Stimulated activated CD8-positive, alpha-beta memory T cell treated with anti-CD3 and anti-CD28 coated beads, Interleukin-12 subunit alpha, Interleukin-12 subunit beta, amount 100 ng/mL, for 1 hour (primary cell): ENCODE measurements at places on chromosomes 4 and X.

DNA sequence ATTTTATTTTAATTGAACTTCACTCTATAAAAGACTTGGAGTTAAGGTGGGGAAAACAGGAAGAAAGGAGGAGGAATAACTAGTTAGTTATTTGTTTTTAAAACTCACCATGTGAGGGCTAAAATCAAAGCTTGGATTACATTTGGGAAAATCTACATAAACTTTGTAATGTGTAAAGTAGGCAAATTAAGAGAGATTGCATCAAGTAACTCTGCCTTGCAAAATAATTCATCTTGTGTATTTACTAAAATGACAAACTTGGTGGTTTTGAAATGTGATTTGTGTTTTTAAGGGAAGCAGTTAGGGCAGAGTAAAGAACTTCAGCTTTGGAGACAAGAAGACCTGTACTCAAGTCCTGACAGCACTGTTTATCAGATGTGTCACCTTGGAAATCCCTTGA lies 43.3 kb upstream of the RASSF6 start:
- DNase-seq = no peak

DNA sequence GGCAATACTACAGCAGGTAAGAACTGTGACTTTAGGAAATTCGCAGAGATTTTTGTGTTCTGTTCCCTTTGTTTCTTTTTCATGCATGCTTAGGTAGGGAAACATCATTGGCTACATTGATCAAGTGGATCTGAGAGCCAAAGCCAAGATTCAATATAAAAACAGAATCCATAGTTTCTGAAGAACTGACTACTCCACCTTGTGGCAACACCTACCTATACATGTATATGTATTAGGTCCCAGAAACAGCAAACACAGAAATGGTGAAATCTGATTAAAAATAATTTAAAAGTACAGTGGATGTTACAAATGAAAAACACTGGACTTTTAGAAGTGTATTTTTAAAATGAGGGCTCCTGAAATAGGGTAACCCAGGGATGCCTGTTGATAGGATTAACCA lies 322.6 kb upstream of the MAOA start:
- no peak for DNase-seq

DNA sequence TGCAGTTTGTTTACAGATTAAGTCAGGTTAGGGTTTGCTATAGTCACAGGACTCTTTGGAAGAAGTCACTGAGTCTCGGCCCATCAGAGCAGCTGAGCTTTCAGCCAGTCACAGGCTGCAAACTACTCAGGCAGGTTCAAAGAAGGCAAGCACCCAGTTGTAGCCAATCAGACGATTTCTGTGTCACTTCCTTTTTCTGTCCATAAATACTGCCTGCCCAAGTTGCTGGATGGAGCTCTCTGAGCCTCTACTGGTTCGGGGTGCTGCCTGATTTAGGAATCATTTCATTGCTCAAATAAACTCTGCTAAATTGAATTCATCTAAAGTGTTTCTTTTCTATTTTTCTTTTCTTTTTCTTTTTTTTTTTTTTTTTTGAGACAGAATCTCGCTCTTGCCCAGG lies 7.3 kb upstream of the SH3BP2 start:
- no peak for DNase-seq

DNA sequence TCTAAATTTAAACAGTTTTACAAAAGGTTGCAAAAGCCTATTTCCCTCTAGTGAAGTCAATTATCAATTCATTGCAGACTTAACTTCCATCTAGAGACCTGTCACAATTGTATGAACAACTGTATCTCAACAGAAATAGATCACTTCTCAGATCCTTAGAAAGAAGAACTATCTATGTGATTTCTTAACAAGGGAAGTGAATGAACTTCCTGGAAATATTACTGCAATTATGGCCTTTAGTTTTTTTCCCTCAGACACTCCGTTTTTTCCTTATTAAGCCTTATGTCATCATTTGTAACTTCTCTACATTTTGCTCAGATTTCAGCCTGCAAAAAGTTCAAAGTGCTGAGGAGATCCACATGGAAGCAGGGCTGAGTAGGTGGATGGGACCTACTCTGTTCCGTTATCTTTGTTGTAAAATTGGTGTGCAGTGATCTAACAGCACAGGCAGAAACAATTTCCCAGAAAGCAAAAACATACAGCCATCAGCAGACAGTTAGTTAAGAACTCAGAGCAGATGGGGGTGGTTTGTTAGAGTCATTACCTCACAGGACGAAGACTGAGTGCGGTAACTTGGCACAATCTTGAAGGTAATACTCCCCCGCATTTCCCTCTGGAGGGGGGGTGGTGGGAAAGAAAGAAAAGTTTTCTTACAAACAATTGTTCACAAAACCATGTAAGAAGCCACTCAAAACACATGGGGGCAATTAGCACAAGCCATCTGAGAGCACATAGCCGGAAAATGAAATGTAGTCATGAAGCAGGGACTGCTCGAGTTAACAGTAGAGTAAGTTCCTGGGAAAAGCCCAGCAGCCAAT lies 112.3 kb downstream of the NYX start:
- DNase-seq = no peak

DNA sequence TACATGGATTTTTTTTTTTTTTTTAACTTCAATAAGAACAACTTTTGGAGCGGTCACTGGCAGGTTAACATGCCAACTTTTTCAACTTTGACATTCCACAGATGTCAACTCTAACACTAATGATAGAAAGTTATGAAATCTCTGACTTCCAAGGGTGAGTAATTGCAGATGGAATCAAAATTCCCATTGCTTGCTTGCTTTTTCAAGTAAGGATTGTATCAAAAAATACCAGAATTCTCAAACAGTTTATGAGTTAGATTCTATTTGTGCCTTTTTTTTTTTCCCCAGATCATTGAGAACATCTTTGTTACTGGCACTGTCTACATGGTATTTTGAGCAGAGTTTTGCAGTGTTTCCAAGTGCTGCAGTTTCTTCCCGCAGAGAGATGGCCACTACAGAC lies 50.3 kb upstream of the OTUD4 start:
- DNase-seq = no peak

GRCh38 chr4:167339781-167340180 lies 105.5 kb upstream of the SPOCK3 start:
- DNase-seq = no peak

GRCh38 chrX:20829665-20830491 lies 544.3 kb upstream of the CNKSR2 start:
- DNase-seq = no peak

DNA sequence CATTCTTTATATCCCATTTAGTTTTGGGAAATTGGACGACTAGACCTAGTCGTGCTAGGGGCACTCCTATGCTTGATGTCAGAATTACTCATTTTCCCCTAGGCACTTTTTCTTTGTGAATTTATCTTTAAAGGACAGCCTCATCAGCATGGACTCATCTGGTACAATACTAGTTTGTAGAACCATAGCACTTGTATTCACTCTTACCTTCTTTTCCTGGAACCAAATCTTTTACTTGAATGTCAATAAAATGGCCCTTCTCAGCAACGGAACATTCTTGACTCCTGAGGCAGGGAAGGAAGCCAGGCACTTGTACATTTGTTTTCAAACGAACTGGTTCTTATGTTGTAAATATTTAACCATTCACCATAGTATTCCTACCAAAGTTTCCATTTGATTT lies 187.1 kb downstream of the SHROOM3 start:
- no peak for DNase-seq

- no peak for DNase-seq
Measured at GRCh38 chr4:113687067-113687718, 74.3 kb downstream of the CAMK2D start.

- DNase-seq = no peak
Measured at GRCh38 chr4:76074468-76074867, at the start of gene ART3. TSS of gene ART3 (plus strand) at chr4:76074709. CDS start at chr4:76075890, 1,181 bp downstream.

DNA sequence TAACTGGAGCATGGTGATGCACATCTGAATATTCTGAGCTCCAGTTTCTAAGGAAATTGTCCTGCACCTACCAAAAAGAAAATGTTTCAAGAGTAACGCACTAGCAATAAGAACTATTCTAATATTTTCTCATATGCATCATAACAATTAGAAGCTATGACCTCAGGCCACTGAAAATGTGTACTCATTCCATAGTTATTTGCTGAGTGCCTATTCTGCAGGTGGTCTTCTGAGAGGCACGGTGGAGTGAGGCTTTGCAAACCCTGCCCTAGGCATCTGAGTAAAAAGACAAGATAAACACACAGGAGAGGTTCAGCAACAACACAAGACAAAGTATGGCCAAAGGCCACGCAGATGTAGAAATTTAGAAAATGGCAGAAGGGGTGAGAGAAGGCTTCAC lies 23.7 kb downstream of the SLC10A6 start:
- DNase-seq = no peak

GRCh38 chrX:13815664-13816063 lies 1.2 kb downstream of the GPM6B start:
- DNase-seq = no peak

DNA sequence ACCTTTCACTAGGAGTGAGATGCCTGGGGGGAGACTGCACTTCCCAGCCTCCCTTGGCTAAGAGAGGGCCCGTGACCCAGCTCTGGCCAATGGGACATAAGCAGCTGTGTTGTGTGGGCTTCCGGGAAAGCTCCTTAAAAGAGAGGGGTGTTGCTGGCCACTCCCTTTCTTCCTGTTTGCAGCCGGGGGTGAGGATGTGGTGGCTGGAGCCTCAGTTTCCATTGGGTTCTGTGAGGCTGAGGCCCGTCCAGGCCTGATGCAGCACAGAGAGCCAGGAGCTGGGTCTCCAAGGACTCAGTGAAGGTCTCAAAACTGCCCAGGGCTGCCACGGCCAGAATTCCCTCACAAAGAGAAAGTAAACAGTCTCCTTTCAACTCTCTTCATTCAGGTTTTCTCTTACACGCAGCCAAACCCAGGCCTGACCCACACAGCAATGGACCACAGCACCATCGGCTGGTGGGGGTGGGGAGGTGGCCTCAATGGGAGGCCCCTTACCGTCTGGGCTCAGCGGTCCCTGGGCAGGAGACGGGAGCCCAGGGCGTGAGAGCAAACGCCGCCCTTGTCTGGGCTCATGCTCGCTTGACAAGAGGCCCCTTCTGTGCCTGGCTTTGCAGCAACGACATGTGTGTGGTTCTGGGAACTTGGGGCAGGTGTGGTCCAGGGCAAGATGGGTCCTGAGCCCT lies 6.6 kb downstream of the NKX1-1 start:
- DNase-seq = no peak

GRCh38 chrX:29419774-29420553 lies 795.4 kb upstream of the MAGEB2 start:
- DNase-seq = no peak

- no peak for DNase-seq
Measured at GRCh38 chr4:7805533-7806337, 133.9 kb downstream of the AFAP1 start.

DNA sequence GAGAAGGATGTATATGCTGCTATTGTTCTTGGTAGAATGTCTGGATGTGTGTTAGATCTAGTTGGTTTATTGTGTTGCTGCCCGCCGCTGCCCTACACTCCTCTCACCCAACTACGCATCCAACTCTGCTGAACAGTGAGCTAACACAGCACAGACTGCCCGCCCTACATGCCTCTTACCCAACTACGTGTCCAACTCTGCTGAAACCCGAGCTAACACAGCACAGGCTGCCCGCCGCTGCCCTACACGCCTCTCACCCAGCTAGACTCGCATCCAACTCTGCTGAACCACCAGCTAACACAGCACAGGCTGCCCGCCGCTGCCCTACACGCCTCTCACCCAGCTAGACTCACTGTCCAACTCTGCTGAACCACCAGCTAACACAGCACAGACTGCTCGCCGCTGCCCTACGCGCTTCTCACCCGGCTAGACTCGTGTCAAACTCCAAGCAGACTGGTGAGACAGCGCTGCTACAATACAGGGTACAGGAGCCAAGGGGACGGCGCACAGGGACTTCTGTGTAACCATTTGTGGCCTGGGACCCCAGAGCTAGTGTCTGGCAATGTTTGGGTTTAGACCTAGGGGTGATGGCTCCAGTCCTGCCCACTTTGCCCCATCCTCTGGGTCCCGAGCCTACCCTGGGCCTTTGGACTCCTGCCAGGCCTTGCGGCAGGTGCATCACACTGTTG lies 11.6 kb upstream of the CTBP1 start:
- DNase-seq = no peak

GRCh38 chr4:97457253-97457652 lies 686.0 kb downstream of the STPG2 start:
- no peak for DNase-seq

DNA sequence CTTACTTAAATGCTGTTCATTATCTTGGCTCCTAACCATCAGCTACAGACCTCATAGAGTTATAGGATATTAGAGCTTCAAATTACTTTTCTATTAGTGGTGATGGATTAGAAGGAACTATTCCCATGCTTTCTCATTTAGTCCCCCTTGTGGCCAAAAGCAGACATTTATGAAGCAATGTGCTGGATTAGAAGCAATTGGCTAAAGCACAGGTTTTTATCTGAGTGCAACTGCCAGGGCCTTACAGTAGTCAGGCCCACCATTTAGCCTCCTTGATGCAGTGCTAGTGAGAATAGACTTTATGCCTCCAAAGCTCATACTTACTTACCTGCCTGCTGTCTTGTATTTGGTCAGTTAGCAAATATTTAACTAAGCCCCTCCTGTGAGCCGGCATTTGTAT lies 93.0 kb downstream of the TSPAN7 start:
- DNase-seq = no peak

- no peak for DNase-seq
Measured at GRCh38 chrX:134677332-134677731, 19.1 kb upstream of the PLAC1 start.

- DNase-seq = no peak
Measured at GRCh38 chr4:65724973-65725372, 54.7 kb upstream of the EPHA5 start.

DNA sequence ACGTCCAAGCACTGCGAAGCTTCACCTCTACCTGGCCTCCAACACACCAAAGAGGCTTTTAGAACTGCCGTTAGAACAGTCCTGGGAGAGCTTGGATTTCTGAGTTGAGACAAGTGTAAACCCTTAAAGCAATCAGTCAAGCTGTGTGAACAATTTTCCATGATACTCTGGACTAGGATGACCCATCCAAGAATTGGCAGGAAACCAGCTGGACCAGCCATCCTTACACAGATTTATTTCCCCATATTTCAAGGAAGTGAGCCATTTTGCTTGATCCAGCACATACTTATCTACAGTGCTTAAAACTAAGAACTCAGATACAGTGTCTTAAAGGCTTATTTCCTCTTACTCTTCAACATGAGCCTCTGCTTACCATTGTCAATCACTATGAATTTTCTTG lies 340.7 kb upstream of the HS3ST1 start:
- no peak for DNase-seq

GRCh38 chr4:114642173-114642780 lies 43.7 kb downstream of the UGT8 start:
- no peak for DNase-seq

GRCh38 chr4:55132775-55133174 lies 7.4 kb upstream of the KDR start:
- DNase-seq = no peak

DNA sequence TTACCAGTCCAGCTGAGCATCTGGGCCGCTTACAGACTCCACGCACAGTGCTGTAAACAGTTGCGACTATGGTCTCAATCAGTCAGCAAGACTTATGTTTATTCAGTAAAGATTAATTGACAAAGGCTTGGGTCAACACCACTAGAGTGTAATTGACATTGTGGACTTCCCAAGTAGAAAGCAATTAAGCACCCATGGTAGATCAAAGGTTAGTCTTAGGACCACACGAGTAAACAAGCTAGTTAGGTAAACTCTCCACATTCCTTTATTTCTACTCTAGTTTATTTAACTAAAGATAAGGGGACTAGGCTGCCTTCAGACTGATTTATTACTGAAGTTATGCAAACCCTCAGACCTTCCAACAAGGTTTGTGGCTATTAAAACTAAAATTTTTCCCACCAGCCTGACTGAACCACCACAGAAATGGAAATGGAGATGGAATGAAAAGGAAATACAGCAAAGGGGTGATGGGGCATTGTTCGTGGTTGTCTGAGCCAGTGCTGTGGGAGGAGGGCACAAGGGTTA lies 44.2 kb downstream of the MTHFD2L start:
- DNase-seq = no peak
